NCI-H2081 treated with DMSO at 0.1 percent for 48 hours (cell line): ENCODE measurements at places on chromosomes 7 and 10.

DNA sequence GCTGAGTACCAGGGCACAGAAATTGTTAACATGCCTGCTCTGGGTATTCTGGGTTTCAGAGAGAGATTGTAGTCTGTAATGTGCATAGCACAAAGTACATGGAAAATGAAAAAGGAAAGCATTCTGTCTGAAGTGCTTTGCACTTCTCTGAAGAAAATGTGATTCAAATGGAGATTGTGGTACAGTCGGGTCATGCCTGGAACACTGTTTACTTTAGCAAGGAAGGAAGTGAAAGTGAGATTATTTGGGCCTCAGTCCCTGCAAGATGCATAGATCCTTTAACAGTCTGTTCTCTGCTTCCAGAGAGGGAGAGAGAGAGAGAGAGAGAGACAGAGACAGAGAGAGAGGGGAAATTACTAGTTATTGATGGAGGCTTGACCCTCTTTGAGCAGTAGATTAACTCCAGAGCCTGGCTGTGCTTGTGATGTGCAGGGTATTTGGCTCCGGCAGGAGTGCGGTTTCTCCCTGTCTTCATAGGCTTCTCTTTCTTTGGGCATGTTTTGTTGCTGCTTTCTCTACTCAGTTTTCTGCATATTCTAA is 5.4 kb downstream of the VWC2 start:
- DNase-seq = no peak

- no peak for DNase-seq
Measured at GRCh38 chr10:127047878-127048238, 142.6 kb downstream of the DOCK1 start.

- DNase-seq = no peak
Measured at GRCh38 chr10:133129859-133130495, 30.0 kb upstream of the KNDC1 start.

DNA sequence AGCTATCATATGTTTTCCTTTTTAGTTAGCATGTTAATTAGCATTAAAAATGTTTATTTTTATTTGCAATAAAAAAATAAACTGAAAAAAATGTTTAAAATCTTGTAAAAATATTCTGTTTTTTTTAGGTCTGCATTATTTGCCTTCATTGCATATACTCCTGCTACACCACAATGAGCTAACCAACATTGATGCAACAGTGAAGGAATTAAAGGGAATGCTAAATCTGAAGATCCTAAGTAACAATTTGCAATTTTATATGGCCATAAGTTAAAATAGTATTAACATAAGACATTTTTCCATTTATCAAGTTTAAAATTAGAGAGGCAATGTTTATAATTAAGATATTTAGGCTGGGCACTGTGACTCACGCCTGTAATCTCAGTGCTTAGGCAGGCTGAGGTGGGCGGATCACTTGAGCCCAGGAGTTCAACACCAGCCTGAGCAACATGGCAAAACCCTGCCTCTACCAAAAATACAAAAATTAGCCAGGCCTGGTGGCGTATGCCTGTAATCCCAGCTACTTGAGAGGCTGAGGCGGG is 32.2 kb downstream of the LRRC72 start:
- no peak for DNase-seq

GRCh38 chr7:93663561-93664299 is 89.2 kb upstream of the CALCR start:
- DNase-seq = no peak

GRCh38 chr7:1357601-1358271 is 101.5 kb downstream of the MICALL2 start:
- DNase-seq = no peak

DNA sequence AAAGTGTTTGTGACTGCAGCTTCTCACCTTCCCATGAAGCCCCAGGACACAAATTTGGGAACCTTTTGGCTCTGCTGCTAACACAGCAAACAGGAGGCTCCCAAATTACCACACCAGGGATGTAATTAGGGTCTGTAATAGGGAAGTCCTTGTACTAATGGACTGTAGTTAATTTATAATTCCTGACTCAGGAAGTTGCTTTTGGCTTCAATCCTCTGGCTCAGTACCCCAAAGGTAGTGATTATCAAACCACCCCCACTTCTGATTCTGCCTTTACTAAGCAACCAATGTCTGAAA is 3.8 kb upstream of the MALSU1 start:
- peak; percentile 31 for DNase-seq

GRCh38 chr7:378551-379455 is 88.8 kb downstream of the FOXL3 start:
- DNase-seq = no peak

- no peak for DNase-seq
Measured at GRCh38 chr10:78736926-78737630, 331.7 kb upstream of the ZMIZ1 start.

GRCh38 chr7:99767662-99768061 is 16.3 kb downstream of the CYP3A4 start:
- no peak for DNase-seq

DNA sequence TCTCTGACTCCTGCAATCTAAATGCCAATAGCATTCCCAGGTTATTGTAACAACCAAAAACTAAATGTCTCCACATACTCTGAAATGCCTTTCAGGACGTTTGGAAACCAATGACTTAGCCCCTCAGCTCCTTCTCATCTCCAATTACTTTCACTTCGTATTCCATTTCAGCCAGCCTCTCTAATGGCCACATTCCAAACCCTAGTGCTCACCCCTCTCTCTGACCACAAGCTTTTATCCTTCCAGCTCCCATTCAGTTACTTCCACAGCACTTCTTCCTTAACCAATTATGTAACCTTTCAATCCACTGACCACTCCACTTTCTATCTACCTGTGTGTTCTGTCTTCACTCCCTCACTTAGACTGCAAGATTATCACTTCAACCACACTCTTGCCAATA is 4.3 kb downstream of the NOC3L start:
- no peak for DNase-seq

DNA sequence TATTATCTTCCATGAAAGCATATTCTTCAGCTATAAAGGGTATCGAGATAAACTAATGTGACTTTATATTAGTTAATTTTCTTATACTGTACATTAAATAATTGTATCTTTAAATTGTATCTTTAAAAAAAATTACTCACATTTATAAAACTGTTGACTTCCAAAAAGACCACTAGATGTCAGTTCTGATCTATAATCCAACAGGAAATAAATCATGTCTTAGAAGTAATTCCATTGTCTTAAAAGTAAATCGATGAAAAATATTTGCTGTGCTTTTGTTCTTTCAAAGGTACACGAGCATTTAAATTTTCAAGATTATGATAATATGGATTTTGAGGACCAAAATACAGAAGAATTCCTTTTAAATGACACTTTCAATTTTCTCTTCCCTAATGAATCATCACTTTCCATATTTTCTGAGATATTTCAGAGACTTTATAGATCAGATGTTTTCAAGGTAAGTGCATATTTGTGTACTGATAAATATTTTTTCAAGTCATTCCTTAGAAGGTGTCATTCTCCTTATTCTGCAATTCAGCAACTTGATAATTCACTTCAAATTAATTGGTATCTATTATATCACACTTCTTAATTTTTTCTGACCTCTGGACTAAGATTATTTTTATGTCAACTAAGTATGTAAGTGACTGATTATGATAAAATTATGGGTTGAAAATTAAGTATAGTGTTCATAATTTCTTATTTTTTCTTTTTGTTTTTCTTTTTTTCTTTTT is 138.5 kb downstream of the CPED1 start:
- DNase-seq = peak; percentile 9

DNA sequence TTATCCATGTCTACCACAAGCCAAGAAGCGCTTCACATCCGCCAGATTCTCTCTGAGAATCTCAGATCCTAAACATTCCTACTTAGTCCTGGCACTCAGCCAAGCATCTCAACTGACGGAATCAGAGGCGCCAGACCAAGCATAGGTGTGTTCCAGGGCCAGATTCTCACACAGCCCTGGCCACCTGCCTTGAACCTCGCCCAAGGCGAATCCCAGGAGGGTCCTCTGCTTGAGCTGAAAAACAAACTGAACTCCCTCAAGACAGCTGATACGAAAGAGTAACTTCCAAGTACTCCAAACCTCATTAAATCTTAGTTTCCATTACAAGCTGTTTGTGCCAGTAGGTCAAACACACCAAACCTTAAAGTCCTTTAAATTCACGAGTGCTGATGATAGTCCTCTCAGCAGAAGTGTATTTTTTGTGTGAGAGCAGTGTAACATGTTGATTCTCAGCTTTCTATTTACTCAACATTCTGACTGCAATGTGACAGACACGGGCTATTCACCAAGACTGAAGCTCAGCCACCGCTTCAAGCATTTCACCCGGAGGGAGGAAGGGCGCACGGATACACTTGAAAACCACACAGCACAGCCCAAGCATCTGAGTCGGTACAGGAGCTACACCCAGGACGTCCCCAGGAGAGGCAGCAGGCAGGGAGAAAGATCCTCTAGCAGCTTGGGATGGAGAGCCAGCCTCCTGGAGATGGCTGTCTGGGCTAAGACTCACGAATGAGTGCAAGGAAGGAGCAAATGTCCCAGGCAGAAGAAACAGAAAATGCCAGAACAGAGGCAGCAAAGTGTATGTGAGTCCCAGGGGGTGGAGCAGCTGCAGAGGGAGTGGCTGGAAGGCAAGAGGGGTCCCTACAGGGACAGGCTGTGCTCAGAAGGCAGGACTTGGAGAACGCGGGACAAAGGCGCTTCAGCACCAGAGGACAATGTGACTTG is 6.0 kb downstream of the PARD3 start:
- DNase-seq = no peak

DNA sequence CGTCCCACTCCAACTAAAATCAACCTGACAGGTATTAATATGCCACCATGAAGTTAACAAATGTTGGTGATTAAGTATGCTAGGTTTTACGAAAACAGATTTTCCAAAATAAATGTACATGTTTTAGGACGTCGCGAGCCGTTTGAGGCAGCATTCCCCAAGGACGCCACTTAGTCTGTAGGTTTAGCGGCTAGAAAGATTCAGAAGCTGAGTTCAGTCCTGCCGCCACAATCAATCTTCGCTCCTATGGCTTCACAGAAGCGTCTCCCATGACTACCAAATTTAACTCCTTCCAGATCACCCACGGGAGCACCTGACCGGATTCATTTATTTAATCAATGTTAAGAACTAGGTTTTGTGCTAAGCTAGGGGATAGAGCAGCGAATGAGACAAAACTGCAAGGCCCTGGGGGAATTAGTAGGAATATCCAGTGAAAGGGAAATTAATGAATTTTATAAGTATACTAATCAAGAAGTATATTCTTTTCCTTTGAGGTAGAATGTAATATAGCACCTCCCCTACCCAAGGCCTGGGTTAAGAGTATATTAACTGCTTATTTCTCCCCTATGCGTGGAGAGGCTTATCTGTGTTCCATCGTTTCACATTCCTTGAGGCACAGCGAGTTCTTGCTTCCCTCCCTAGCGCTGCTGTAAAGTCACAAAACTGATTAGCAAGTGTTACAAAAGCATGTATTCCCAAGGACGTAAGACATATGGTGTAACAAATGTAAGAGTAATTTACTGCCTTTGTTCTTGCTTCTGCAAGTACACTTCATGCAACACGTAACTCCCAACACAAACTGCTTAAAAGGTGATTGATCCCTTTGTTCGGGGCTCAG is 994 bp upstream of the CYP51A1 start:
- peak; percentile 20 for DNase-seq

DNA sequence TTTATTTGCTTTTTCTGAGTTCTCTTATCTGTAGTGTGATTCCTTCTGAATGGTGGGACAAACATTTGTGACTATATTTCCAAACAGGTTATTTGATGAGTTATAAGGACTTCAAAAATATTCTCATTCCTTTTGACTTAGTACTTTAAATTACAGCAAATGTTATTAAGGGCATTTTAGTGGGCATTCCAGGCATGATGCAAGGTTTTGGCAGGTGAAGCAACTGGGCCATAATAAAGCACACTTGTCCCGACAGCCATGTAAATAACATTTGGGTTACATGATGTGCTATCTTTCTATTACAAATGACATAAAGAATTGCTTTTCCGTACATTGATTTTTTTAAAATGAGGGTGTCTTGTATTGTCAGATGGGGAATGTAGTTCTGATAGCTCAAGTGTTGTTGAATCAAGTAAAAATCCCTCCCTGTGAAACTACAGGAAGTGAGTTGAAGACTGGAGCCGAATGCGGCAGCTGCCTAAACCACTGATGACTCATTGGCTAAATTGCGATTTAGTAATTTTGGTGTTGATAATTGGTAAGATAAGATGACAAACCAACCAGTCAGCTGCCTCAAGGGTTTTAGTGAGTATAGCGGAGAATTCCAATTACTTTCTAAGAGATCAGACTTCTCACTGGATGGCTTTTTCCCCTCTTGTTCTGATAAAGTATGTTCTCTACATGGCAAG is 231.3 kb upstream of the NPY start:
- DNase-seq = no peak

DNA sequence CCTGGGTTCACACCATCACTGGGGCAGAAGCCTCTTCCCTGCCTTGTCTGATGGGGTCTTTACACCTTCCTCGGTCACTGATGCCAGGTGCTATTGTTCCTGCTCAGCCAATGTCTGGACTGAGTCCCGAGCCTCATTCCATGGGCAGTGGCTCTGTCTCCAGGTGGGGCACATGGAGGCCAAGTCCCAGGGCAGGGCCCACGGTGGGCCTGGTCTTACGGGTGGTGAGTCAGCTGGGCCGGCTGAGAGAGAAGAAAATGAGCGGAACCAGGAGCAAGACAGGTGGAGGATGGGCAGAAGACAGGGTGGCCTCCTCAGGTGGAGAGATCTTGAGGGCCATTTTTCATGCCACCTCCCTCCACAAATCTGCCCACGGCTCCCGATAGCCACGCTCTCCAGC is 131.7 kb upstream of the FAM20C start:
- no peak for DNase-seq

DNA sequence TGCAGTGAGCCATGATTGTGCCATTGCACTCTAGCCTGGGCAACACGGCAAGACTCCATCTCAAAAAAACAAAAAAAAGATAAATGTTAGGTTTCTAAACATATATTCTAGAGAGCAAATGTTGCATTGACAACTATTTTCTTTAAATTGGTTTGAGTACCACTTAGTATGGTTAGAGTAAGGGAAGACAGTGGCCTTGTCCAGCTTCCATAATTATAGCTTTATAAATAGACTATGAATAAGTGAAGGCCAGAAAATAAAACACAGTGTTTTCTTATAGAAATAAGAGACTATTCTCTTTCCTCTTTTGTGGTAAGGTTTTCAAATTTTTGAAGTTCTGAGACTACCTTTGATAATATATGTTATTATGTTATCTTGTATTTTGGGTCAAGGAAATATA is 50.5 kb downstream of the EXOC4 start:
- no peak for DNase-seq

- peak; percentile 97 for DNase-seq
Measured at GRCh38 chr7:68682910-68683309, 915.4 kb upstream of the AUTS2 start.

DNA sequence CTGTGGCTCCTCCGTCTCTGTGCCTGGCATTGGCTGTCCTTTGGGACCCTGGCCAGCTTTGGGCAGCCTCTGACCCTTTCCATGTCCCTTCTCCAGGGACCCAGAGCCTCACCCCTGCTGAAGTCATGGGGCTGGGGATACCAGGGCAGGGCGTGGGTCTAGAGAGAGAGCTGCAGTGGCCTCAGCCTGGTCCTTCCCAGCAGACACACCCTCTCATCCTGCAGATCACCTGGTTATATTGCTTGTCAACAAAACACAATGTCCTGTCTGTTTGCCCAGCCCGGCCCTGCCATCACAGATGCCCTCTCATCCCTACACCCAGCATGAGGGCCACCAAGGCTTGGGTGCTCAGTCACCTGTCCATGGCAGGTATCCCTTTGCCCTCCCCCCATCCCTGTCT is 1.8 kb downstream of the MUC17 start:
- DNase-seq = no peak
